ENCODE measurements at places on chromosomes 2 and 18. TPM values are rescaled to one million over a fixed set of nuclear protein-coding genes. Genes with fewer than 3 reads are reported as not detected.
A peak's percentile ranks its signal among the peaks of the same experiment; 100 is the strongest.

GRCh38 chr2:121949271-121949670 lies 193.8 kb downstream of the TSN start:
- no peak for DNase-seq

DNA sequence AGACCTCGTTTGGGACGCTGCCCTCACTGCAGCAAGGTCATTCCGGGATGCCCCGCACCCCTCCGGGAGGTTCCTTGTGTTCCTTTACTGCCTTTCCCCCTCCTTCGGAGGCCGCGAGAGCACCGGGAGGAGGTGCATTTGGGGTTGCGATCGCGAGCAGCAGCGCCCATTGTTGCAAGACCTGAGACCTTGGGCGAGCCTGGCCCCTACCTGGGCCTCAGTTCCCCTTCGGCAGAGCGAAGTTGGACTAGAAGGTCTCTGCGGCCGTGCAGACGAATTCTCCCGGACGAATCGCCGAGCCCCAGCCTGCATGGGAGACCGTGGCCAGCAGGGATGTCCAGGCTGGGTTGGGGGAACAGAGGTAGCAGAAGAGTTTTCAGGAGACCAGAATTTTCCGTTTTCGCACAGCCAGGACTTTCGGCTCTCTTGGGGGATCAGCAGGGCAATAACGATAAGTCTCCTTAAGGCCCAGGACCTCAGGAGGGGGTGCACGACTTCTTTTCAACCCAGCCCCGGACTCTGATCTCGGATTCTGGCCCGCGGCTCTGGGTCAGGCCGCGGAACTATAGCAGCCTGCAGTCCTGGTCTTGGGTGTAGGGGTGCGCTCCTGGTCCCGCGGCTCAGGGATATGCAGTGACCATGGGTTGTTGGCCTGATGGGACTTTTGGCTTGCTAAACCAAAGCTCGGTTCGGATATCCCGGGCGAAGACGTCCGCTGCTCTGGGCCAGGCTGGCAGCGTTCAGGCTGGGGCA lies 2.8 kb downstream of the GDF7 start:
- no peak for DNase-seq

DNA sequence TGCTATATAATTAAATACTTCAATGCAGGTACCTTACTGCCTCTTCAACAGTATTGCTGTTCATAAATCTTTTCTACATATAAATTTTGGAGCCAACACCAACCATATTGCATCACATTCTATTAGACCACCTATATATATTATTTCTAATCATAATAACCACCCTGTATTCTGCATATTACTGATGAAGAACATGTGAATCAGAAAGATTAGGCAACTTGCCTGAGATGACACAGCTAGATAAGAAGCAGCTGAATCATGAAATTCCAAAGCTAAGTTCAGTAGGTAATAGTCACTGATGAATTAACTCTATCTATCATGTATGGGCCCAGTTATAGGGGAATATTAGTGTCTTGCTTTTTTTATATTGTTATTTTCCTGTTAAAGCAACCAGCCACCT lies 161.8 kb downstream of the AGPS start:
- no peak for DNase-seq

DNA sequence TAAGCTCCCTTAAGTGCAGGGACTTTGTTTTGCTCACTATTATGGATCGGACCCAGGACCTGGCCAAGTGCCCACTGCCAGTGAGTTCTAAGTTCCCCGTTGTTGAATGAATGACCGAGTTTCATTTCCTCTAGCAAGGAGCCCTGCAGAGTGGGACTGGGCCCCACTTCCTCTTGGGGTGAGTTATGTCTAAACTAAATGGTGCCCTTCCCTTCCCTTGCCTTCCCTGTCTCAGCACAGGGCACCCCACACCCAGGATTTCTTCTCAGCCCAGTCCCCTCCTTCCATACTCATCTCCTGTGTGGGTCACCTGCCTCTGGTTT lies 195.3 kb upstream of the HS6ST1 start:
- no peak for DNase-seq

- DNase-seq: no peak
Observed at GRCh38 chr2:38905251-38905650, 15.6 kb downstream of the ARHGEF33 start.

DNA sequence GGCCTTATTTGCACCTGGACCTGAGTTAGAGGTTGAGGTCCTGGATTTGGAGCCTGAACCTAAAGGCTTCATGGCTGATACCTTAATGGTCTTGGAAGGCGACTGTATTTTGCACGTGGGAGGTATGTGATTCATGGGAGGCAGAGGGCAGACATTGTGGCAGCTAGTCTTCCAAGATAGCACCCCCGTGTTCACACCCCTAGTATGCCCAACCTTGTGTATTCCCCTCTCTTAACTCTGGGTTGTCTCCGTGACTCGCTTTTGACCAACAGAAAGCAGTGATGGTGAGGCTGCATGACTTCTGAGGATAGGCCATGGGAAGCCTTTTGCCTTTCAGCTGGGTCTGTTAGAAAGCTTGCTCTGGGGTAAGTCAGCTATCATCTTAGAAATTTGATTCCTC lies 45.8 kb upstream of the HAAO start:
- no peak for DNase-seq

DNA sequence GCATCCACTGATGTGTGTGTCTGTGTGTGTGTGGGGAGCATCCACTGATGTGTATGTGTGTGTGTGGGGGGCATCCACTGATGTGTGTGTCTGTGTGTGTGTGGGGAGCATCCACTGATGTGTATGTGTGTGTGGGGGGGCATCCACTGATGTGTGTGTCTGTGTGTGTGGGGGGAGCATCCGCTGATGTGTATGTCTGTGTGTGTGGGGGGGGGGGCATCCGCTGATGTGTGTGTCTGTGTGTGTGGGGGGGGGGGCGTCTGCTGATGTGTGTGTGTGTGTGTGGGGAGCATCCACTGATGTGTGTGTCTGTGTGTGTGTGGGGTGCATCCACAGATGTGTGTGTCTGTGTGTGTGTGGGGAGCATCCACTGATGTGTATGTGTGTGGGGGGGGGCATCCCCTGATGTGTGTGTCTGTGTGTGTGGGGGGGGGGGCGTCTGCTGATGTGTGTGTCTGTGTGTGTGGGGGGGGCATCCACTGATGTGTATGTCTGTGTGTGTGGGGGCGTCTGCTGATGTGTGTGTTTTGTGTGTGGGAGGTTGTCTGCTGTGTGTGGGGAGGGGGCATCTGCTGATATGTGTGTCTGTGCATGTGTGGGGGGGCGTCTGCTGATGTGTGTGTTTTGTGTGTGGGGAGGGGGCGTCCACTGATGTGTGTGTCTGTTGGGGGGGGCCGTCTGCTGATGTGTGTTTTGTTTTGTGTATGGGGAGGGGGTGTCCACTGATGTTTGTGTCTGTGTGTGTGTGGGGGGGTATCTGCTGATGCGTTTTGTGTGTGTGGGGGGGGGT lies 125.9 kb downstream of the NFATC1 start:
- DNase-seq: no peak

- no peak for DNase-seq
Observed at GRCh38 chr2:58950795-58951462, 709.8 kb upstream of the FANCL start.

DNA sequence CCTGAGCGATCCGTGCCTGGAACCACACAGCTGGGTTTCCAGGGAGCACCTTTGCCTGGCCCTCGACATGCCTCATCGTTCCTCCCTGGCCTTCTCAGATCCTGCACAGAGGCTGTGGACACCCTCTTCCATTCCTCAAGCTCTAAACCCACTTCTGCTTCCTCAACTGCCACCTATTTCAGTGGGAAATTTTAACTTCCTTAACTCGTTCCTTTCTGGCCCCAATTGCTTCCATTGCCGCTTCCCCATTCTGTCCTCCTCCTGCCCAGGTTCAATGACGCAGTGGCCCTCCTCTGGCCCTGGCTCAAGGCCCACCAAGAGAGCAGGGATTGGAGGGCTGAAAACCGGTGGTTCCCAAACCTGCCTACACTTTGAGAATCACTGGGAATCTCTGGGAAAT lies 4.8 kb upstream of the B3GNT7 start:
- DNase-seq: no peak

DNA sequence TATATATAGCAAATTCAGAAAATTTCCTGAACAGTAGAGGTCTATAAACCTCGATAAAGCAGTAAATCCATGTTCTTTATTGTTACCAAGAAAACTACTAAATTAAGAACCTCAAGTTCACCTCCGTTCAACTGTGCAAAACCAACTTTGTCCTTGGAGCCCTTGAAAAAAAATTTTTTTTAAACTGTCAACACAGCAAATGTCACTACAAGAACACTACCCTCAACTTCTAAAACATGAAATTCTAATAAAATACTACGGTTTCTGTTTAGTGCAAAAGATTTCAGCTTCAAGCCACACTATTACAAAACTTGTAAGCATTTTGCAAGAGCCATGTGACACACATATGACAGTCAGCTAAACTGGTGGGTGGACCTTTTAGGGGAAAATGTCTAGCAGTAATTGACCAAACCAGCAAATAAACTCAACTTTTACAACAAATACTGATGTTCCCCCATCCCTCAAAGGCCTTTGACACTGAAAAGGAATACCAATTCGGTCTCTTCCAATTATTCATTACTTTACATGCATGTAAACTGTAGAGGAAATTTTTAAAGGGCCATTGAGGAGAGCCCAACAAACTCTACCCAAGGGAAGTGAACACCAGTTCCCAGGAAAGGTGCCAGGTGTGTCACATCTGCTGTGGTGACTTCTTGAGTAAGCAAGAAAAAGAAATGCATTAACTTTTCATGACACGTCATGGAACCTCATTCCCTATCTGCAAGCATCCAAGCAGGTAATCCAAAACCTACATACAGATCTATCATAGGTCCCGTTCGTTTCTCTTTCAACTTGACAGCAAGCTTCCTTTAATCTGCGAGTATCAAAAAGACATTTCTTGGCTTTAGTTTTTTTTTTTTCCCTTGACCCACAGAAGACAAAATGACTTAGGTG lies 1.4 kb downstream of the RAB1A start:
- DNase-seq: peak; percentile 13

GRCh38 chr2:8469709-8470493 lies 212.0 kb upstream of the ID2 start:
- no peak for DNase-seq

DNA sequence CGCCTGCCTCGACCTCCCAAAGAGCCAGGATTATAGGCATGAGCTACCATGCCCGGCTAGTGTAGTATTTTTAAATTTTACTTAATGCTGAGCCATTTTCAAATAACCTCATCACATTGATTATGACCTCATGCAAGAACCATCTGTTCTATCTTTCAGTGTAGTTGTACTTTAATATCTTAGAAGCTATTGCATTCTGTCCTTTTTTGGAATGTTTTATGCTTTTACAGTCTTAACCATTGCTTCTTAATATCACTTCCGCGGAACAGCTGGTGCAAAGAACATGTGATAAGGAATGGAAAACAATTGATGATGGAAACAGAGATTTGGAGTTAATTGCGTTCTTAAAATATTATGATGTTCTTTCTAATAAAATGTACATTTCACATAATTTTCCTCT lies 2.7 kb downstream of the GEN1 start:
- DNase-seq: no peak

DNA sequence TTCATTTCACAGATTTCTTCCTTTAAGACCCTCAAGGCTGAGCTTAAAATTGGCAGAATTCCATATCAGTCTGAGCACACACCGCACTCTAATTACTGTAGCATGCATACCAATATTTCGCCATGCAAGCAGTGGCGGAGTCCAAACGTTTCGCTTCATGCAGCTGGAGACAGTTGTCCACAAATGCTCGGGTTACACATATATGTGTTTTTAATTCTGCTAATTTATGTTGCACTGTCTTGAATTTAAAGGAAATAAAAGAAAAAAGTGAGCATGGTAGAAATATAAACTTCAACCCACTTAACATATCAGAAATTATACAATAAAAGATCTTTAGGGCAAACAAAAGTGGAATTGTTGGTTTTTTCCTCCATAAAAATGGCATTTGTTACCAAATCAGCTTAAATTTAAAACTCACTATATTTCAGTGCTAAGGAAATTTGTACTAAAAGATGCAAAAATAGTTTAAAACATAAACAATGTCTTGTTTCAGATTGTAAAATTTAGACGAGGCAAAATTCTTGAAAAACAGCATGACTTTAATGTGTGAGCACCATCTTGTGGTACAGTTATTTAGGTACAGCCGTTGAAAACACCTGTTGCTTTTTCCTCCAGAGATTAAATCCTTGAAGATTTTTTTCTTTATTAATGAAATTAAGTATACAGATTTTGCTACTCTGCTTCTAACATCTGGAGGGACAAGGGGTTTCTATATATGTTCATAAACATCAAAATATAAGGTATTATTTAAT lies 24.1 kb upstream of the KANSL1L start:
- DNase-seq: no peak

- no peak for DNase-seq
Observed at GRCh38 chr2:85114586-85115330, 18.4 kb upstream of the TCF7L1 start.

DNA sequence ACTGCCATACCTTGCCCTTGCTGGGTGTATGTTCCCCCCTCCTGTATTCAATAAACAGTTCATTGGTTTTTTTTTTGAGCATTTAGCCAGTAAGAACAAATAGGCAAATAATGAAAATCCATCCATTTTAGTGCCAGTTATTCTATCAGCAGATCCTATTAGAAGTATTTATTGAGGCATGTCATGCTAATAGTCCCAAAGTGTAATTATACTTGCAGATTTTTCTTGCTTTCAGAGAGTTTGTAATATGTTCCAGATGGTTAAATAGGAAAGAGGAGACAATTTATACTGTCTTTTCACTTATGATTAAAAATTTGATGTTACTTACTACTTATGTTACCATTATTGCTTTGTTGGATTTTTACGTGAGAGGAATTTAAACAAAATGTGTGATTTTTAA lies 127.6 kb downstream of the NCOA1 start:
- DNase-seq: no peak

DNA sequence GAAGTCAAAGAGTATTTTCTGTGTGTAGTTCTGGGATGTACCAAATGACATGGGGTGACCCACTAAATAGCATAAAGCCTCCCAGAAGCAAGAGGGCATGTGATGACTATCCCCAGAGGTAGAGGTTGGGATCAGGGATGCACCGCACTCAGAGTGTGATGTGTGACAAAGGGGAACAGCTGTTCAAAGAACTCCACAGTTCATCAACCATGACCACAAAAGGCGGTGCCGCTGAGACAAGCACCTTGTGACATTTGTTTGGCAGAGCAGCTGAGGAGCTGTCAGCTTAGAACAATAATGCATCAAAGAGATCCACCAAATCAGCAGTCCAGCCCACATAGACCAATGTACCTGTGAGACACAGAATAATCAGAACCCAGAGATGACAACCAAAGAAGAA lies 81.3 kb downstream of the VWC2L start:
- no peak for DNase-seq

RESP18 gene
- not detected for polyA plus RNA-seq

RABL2A gene
- polyA plus RNA-seq: 45.9 TPM

DYNC2LI1 gene
- polyA plus RNA-seq: 81.2 TPM

CTNNA2 gene
- 6.0 TPM for polyA plus RNA-seq

CCL20 gene
- 0.74 TPM for polyA plus RNA-seq

TCF23 gene
- polyA plus RNA-seq: 0.51 TPM

Measured in renal cortex interstitium (tissue), 15 donors.